ENCODE measurements at places on chromosomes 5 and 9.
A peak's percentile ranks its signal among the peaks of the same experiment; 100 is the strongest.

DNA sequence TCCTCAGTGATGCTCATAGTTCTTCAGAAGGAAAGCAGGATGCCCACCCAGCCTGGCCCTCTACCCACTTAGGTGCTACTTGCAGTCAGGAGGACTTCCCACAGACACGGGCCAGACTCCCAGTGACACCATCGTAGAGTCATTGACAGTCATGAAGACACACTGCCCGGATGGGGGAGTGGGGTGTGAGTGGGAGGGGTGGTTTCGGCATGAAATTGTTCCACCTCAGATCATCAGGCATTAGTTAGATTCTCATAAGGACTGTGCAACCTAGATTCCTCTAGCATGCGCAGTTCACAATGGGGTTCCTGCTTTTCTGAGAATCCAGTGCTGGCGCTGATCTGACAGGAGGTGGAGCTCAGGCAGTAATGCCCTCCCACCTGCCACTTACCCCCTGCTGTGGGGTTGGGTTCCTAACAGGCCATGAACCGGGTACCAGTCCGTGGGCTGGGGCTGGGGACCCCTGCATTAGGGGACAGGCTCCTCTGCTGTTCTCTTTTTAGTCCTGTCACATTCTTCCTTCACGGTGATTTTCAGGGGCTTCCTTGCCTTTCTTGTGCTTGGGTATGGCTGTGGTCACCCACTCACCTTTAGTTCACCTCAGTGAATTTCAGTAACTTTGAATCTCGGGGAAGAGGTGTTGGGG lies 88.2 kb upstream of the ANKRD55 start:
- DNase-seq = no peak

DNA sequence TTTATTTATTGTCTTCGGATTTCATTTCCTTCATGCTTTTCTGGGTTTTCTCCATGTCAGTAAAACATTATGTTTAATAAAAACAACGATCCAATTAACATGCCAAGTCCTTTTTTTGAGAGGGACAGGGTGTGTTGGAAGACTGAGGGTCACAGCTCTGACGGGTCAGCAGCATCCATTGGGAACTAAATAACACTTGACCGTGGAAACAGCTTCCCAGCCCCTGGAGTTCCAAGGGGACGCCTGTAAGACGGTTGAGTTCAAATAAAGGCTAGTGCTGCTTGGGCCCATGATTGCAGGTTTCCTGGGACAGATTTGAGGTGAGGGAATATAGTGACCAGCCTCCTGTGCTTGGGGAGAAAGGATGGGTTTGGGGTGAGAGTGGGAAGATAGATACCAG lies 30.4 kb upstream of the NEURL1B start:
- DNase-seq = no peak

DNA sequence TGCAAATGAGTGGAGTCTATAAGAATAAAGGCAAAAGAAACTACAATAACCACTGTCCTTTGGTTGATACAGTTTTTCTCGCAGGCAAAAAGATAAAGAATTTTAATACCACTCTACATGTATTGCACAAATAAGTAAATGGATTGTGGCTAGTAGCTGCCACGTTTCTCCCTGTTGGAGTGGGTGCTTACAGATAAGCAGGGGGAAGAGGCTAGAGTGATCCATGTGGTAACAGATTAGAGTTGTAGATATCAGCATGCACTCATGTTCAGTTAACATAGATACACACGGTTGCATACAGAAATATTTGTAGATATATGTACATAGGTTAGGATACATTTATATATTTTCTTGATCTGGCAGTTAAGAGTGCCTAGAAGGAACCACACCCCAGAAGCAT lies 179.5 kb downstream of the ARHGEF28 start:
- no peak for DNase-seq

DNA sequence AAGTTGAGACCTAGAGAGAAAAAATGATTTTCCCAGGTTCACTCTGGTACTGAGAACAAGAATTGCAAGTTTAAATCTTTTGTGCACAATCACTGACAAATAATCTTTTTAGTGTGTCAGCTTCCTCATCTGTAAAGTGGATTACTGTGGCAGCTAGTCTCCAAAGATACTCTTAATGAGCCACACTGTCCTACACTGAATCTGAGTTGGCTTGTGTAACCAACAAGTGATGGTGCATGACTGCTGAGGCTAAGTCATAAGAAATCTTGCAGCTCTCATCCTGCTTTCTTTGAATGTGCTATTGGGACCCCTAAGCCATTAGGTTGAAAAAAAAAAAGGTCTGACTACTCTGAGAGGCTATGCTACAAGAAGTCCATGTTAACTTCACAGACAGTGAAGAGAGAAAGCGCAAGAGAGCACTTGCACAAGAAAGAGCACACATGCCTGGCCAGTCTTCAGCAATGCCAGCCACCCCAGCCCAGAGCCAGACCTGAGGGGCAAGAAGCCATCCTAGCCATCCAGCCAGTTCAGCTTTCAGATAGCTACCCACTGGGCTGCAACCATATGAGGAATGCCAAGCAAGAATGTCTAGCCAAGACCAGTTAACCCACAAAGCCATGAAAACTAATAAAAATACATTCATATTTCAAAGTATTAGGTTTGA lies 419.4 kb downstream of the RAB3C start:
- DNase-seq = no peak

GRCh38 chr5:65390208-65390607 lies 91.5 kb downstream of the ADAMTS6 start:
- DNase-seq = no peak

DNA sequence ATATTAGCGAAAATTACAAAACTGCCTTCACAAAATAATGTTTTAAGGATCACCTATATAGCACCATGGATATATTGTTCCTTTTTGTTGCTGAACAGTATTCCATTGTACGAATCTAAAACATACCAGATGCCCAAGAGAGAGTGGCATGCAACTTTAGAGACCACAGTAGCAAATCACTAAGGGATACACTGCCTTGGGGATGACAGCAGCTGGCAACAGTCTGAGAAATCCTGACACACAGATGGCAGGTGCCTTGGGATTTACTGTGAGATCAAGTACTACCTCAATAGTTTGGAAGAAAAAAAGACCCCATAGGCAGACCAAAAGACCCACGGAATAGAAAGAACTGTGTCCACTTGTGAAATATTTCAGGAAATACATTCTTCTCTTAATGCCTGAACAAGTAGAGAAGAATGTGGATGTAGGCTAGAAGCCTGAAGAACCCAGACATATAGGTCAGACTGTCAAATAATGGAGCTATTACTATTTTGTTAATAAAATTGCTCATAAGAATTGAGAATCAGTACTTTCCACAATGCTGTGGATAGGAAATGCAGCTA lies 53.4 kb downstream of the PLPP1 start:
- DNase-seq = no peak

GRCh38 chr9:118215549-118215948 lies 511.3 kb downstream of the TLR4 start:
- peak; percentile 79 for DNase-seq

DNA sequence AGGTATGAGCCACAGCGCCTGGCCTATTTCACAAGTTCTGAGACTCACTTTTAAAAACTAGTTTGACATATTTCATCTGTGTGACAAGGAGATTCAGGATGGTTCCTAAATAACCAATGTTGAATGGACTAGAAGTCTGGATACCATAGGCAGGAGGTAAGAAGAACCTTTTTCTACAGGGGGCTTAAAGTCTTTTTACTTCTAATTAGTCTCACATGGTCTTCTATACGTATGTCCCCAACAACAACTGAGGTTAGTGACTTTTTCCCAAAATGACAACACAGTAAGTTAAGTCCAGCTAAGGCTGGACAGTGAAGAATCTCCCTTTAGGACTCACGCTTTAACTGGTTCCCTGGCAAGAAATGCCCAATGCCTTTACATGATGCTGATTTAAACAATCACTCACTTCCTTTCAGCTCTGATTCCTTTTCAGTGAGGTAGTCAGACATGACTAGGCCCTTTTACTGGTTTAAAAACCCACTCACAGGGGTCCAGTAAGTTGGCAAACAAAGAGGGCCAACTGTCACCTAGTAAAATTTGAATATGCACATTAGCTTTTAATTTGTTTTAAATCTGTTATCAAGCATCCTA lies 12.1 kb upstream of the HAUS6 start:
- DNase-seq = no peak

DNA sequence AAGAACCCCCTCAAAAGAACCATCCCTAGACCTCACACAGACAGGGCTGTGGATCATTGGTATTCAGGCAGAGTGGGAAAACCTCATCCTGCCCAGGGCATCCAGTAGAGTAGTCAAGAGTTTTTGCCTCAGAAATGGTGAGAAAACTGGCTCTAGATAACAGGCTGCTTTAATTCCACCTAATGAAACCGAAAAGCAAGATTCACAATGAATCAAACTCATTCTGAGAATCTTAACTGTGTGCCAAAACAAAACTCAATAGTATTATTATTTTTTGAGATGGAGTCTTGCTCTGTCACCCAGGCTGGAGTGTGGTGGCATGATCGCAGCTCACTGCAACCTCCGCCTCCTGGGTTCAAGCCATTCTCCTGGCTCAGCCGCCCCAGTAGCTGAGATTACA lies 17.8 kb upstream of the NPM1 start:
- DNase-seq = no peak

DNA sequence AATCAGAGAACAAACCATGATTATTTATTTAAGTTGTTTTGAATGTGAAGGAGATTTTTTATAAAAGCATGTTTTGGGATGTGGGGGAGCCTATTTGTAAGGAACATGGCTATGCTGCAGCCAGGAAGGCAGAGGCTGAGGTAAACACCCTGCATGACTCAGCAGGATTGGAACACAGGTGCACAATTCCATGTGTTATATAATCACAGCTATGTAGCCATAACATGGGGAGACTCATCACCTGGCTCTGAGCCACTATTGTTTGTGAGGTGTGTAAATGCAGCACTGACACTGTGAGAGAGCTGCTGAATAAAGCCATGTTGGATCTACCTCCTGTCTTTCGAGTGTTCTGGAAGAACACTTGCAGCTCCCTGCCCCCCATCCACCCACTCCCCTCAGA lies 1009.8 kb downstream of the DNAH5 start:
- no peak for DNase-seq

- DNase-seq = no peak
Observed at GRCh38 chr5:159658266-159658925, 257.9 kb upstream of the ADRA1B start.
